HT1080 (cell line): ENCODE measurements at places on chromosomes 2 and 18.

DNA sequence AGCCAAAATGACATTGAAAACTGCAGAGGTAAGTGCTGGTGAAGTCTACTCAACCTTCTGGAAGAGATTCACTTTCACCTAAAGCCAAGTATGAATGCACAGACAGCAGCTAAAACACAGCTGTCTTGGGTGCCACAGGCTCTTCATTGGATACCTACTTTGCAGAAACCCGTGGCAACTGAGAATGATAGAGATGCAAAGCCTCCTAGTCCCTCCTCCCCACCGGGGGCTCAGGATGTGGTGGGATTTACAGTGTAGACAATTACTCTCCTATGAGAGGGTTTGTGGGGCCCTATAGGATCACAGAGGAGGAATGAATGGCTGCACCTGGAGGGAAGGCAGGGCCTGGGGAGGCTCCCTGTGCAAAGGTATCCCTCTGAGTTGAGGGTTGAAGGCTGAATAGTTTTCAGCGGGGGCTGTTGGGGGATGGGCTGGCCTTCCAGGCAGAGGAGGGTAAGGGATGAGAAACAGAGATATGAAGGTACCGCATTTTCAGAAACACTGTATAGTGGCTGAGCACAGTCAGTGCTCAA lies 131.6 kb downstream of the RNF144A start:
- DNase-seq: no peak

- DNase-seq: no peak
These were observed 228.3 kb downstream of the TWIST2 start for GRCh38 chr2:239075918-239076758.

GRCh38 chr2:239296020-239296932 lies 104.5 kb downstream of the HDAC4 start:
- DNase-seq: no peak

- no peak for DNase-seq
These were observed 11.0 kb downstream of the SLC4A3 start for GRCh38 chr2:219638217-219638947.

DNA sequence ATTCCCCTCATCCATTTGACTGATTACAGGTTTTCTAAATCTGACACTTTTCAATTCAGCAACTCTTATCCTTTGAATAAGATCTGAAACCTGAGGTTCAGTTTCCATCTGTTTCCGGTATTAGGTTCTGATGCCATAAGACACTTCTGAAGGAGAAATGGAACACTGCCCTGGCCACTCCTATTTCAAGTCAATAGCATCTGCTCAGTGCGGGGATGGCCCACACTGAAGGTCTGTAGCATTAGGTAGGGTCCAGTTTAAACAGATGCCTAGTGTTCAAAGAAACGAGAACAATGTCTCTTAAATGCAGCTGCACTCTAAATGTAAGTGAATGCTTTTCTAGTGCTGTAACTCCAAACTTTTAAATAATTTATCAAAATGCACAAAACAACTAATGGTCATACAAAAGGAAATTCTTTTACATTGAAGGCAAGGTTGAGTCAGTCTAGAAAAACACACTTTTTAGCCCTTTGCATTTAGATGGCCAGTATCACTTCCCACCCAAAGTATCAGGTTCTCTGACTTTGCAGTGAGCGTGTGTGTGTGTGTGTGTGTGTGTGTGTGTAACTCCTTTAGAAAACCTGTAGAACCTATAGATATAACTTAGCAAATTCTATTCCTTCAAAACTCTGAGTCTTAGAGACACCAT lies 78.2 kb downstream of the STK39 start:
- DNase-seq: no peak

- no peak for DNase-seq
These were observed 99.0 kb downstream of the EPB41L3 start for GRCh38 chr18:5444847-5445246.

DNA sequence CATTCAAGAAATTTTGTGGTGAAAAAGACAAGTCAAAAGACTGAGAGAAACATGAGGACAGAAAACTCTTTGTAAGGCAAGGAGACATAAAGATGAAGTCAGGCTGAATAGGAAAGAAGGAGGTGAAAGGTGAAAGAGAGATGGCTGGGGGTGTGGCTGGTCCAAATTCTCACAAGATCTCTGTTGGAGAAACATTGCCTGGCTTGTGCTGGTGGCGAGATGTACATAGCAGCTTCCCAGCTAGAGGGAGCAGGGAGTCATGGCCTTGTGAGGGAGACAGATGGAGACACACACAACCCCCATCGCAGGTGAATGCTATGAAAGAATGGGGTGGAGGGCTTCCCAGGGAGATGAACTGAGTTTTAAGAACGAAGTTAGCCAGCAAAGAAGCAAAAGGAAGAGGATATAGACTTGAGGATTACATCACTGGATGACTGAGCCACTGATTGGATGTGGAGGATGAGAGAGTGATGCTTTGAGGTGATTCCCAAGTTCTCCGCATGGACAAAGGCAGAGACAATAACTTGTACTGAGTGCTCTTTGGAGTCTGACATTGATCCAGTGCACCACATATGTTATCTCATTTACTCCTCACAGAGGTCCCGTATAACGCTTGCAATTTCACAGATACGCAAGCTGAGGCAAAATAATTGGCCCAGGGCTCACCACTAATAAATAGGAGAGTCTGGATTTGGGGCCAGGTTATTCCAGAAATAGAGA lies 3.7 kb upstream of the EMX1 start:
- no peak for DNase-seq

DNA sequence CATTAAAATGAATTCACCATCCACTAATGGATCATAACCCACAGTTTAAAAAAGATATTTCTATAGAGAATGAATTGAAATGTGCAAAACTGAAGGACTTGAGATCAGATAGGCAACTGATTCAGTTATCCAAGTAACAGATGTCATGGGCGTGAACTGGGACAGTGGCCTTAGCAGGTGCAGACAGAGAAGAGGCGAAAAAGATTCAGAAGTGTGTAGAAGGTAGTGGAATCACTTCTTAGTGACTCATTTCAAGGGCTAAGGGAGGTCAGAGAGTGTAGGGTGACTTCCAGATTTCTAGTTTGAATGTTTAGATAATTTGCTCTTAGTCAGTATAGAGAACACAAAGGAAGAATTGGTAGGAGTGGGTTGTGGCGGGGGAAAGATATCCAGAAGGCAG lies 79.7 kb downstream of the EHBP1 start:
- DNase-seq: peak; percentile 50

GRCh38 chr2:211248841-211249240 lies 692.4 kb downstream of the CPS1 start:
- DNase-seq: no peak

DNA sequence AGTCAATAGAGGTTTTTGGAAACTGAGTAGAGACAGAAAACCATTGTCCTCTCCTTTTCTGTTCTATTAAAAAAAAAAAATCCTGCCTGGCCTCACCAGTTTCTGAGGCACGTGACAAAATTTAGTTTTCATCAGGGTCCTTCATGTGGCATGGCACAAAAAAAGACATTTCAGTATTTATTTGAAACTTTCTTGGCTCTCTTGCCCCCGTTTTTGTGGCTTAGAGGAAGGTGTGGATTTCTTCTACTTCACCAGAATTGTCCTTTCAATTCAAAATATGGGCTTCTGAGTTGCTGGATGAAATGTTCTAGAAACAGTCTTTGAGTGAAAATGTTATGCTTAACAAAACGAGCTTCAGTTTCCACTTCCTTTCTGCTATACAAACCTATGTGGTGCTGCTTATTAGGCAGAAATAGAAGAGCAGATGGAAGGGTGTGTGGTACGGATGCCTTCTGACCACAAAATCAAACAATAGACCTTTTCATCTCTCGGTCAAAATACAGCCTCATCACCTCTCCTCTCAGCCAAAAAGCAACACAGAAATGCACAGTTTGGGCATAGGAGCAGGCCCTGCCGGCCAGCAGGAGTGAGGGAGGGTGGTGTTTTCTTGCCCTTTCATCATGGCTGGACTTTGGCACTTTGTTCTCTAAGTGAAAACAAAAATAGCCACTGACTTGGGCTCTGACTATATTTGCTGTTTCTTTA lies 89.2 kb downstream of the SH3RF3 start:
- peak; percentile 89 for DNase-seq

DNA sequence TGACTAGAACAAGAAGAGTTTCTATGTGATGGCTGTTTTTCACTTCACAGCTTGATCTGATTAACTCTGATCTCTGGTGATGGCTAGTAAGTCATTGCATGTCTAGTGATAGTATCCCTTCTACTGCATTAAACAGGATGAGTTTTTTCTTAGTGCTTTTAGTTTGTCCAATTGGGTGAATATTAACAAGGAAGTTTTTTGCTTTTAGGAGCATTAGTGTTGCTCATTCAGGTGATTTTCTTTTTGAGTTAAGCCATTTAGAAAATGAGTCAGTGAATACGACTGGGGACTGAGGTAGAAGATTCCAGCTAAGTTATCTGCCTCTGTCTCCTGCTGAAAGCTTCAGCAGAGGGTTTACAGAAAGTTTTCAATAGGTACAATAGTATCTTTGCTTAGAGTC lies 306.7 kb downstream of the PIK3C3 start:
- no peak for DNase-seq

DNA sequence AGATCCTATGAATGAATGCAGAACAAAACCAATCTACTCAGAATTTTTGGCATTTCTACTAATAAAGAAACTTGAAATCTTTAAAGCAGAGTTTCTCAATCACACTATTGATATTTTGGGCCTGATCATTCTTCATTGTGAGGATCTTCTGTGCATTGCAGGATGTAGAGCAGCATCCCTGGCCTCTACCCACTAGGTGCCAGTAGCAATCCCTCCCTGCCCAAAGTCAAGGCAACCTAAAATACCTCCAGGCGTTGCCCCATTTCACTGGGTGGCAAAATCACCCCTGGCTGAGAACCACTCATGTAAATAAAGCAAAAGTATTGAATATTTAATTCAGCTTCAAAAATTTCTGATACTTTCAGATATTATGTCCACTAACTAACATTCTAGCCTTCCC lies 213.0 kb downstream of the SP3 start:
- no peak for DNase-seq

- DNase-seq: no peak
These were observed 57.2 kb downstream of the NGEF start for GRCh38 chr2:232955856-232956255.

GRCh38 chr2:191318729-191319078 lies 73.5 kb downstream of the MYO1B start:
- DNase-seq: peak; percentile 51

DNA sequence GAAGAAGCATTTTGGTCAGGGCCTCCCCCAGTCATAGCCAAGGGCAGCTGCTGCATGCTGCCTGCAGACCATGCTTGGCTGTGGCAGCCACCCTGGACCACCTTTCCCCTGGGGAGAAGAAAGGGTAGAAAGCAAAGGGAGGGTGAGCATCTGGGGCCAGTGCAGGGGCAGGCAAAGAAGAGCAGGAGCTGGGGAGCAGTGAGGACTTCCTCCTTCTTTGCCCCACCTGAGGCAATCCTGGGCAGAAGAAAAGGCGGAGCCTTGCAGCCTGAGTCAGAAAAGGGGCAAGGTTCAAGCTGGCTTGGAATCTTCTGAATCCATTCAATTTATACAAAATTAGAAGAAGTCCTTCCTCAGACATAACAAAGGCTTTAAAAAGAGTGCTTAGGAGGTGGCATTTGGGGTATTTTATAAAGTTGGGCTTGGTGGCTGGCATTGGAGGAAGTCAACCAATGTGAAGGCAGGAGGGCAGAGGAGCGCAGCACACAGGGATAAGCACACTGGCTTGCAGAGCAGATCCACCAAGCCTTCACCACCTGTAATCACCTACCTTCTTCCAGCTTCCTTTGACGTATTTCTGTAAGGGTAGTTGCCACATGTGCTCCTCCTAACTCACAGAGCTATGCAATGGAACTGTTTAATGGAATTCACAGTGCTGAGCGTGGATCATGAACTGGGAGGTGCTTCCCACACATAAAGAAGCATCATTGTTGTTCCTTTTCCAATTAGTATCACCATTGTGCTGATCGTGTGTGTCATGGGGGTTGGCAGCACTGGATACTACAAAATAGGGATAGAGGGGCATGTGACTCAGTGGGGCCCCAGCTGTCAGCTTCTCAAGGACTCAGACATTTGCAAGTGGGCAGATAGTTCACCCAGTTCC lies 154.4 kb upstream of the EPAS1 start:
- DNase-seq: no peak

- DNase-seq: no peak
These were observed 20.8 kb downstream of the ATF2 start for GRCh38 chr2:175147186-175147585.

DNA sequence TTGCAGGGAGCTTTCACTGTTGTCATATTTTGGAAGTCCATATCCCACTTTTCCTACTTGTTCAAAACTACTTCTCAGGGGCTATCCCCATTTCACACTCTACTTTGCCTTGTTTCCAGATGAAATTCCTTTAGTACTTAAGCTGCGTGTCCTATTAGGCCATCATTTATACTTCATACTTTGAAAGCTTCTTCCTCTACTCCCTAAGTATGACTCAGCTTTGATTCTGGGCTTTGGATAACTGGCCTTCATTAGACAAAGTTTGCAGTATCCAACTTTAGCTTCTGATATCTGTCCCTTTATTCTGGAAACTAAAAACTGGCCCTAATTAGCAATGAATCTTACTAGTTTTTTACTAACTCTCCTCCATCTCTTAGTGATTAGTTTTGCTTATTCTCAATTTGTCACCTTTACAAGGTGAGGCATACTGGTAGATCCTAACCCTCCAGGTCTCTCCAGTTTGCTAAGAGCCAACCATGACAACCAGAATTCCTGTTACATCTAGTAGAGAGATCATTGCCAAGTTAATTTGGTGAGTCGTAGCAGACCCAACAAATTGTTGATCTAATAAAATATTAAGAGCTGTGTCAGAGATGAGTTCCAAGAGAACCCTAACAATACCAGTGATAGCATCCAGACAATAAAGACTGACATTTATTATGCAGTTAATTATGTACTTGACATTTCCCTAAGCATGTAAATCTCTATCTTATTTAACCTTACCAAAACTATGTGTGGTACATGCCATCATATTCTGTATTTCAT lies 31.2 kb upstream of the ITGAV start:
- DNase-seq: no peak

GRCh38 chr2:76295762-76296161 lies 585.0 kb upstream of the GCFC2 start:
- DNase-seq: no peak

DNA sequence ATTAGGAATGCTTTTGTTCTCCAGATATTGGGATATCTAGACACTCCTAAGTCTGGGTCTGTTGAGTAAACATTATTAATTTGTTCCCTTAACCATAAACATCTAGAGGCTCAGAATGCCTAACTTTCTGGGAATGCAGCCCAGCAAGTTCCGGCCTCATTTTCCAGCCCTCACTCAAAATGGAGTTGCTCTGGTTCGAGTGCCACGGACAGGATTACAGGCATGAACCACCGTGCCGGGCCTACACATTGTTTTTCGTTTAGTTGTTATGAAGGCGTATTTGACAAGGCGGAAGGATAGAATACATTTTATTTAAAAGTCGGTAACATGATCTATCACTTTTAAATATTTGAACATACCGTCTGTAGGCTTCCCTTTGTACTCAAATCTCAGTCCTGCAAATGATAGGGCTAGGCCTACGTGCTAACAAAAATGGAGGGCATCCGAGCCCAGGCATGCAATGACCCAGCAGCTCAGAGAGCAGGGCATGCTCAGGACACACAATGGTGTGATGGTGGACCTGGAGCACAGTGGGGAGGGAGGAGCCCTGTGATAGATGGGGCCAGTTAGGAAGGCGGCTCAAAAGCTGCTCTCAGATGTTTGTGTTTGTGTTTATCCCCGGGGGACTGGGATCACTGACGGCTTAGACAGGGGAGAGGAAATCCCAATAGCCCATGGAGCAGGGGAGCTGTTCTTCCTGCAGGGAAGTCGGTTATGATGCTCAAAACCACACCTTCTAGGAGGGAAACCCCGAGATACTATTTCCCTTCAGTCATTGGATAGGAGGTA lies 2.9 kb upstream of the SCYGR1 start:
- DNase-seq: no peak

- no peak for DNase-seq
These were observed 112.2 kb downstream of the CEP192 start for GRCh38 chr18:13103366-13103765.

- DNase-seq: no peak
These were observed 387.5 kb downstream of the ADCYAP1 start for GRCh38 chr18:1292167-1292566.
